ENCODE measurements at places on chromosomes 5 and 9.

- no peaks in the 10 kb centered on the region for H3K36me3 ChIP-seq
- H3K27me3 ChIP-seq, result no peaks in the 10 kb centered on the region
- no peaks in the 10 kb centered on the region for H3K4me1 ChIP-seq
- H3K4me3 ChIP-seq, result no peak overlapping the region
- H3K27ac ChIP-seq, result no peak overlapping the region
These were observed 83.8 kb upstream of the STC2 start for GRCh38 chr5:173411791-173412555.

DNA sequence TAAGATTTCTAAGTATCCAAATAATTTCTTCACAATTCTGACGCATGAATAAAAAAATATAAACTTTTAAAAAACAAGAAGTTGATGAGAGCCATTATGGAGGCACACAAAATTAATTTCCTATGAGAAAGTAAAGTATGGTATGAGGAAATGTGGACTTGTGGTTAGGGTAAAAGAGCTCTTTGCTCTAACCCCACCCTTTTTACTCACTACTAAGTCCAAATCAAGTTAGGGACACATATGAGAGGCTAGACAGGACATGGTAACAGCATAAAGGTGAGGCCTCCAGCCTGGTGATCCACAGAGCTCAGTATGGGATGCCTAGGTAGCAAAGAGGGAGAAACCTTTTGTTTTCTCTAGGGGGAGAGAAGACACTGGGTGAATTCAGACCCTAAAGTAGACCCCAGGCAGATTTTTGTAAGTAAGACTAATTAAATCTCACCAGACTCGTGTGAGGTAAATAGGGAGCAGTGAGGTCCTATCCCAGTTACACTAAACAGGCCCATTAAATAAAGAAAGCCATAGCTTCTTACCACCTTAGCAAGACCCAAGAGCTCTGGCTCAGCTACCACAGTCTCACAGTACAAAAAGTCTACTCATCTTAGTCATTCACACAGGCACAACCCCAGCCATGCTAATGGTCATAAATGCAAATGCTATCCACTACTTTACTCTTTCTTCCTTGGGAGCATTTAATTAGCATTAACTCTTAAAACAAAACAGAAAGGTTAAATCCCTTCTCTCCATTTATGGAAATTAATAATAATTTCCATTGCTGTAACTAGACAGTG, 42.6 kb downstream of the MLLT3 start:
- no peaks in the 10 kb centered on the region for H3K36me3 ChIP-seq
- no peaks in the 10 kb centered on the region for H3K27me3 ChIP-seq
- DNase-seq, result no peak
- H3K27ac ChIP-seq, result no peak overlapping the region
- H3K4me3 ChIP-seq, result no peak overlapping the region

- no peak for DNase-seq
- H3K27ac ChIP-seq, result no peak overlapping the region
- H3K27me3 ChIP-seq, result no peaks in the 10 kb centered on the region
- H3K4me1 ChIP-seq, result no peaks in the 10 kb centered on the region
These were observed 375.7 kb upstream of the CDH10 start for GRCh38 chr5:25020454-25020853.

GRCh38 chr9:111529787-111530186, 4.8 kb downstream of the ZNF483 start:
- DNase-seq, result no peak
- H3K36me3 ChIP-seq, result no peaks in the 10 kb centered on the region
- peaks cover 14% of the 10 kb centered on the region for H3K4me1 ChIP-seq
- no peak overlapping the region for H3K4me3 ChIP-seq

DNA sequence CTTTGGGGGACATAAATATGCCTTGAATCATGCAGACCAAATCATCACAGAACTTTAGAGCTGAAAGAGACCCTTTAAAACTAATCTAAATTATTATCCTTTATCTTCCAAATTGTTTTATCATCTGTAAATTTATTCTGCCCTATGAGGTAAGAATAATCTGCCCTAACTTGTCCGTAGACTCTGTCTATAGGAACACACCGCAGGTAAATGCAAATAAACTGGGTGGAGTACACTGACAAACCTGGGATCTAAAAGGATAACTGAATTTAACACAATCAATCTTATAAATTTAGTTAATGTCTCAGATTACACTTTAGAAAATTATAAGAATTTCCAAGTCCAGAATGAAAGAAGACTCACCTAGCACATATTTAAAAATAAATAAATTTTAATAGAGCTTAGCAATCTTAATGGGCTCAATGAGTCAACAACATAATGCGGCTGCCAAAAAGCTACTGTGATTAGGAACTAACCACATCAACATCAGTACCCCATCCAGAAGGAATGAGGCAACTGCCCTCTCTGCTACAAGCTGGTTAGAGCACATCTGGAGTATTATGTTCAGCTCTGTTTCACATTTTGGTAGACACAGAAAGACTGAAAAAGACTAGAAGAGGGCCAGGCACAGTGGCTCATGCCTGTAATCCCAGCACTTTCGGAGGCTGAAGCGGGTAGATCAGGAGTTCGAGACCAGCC, 5.6 kb downstream of the MEGF9 start:
- no peak overlapping the region for H3K4me3 ChIP-seq
- no peak for DNase-seq
- H3K27ac ChIP-seq, result no peak overlapping the region
- H3K27me3 ChIP-seq, result no peaks in the 10 kb centered on the region

DNA sequence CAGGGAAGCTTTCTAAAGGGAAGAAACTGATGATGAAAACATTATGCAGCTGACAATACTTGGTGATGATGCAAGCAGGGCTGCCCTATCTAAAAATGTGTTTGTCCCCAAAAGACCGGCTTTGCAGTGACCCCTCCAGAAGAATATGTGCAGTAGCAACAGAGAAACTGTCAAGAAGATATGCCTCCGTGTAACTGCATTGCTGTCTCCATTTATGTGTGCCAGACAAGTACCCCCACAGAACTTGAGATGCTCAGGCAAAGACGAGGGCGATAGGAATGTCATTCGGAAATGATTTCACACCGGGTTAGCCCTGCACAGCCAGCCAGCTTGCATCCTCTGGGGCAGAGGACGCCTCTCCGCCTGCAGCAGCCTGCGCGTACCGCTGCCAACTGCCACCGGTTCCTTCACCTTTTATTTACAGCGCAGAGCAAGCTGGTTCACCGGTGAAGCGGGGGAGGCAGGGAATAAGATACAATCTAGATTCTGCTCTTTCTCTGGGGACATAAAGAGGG, 2.0 kb downstream of the GABBR2 start:
- H3K4me1 ChIP-seq, result no peaks in the 10 kb centered on the region
- H3K27ac ChIP-seq, result no peak overlapping the region
- no peaks in the 10 kb centered on the region for H3K36me3 ChIP-seq
- DNase-seq, result no peak

DNA sequence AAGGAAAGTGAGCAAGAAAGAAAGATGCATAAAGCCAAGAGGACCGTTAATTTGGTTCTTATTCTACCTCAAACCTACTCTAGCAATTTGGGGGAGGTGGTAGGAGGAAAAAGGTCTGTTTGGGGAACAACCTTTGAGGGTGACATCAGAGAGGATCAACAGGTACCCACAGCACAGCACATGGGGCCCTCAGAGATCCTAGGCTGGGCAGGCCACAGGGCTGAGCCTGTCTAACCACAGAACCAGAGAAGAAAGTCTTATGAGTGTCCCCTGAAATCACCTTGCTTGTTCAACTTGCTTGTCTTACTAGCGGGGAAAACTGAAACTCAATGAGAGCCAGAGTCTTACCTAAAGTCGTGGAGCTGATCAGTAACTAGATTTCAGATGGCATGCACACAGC, 385.2 kb downstream of the SPOCK1 start:
- no peaks in the 10 kb centered on the region for H3K36me3 ChIP-seq
- H3K4me3 ChIP-seq, result no peak overlapping the region
- H3K4me1 ChIP-seq, result no peaks in the 10 kb centered on the region
- no peak overlapping the region for H3K27ac ChIP-seq

DNA sequence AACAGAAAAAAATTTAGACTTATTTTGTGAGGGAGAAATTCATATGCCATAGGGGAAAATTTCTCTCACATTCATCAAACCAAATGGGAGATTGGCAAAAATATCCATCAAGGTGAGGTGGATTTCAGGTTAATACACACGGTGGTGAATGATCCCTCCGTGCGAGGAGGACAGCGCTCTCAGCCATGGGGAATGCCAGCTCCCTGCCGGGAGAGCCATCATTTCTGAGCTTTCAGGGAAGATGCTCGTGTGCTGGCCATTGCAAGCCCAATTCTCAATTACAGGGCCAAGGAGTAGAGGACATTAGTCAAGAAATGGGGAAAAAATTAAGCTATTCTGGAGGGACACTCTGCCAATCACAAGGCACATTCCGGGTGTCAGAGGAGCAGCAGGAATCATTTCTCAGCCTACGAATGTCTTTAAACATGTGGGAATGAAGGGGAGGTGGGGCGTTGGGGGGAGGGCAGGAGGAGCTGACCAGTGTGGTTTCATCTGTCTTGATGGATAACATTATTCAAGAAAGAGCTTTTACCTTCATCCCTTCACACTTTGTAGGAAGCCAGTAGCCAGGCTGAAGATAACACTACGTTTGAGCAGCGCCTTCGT, 165.5 kb downstream of the DAB2IP start:
- no peak overlapping the region for H3K4me3 ChIP-seq
- no peaks in the 10 kb centered on the region for H3K27me3 ChIP-seq
- DNase-seq, result no peak

DNA sequence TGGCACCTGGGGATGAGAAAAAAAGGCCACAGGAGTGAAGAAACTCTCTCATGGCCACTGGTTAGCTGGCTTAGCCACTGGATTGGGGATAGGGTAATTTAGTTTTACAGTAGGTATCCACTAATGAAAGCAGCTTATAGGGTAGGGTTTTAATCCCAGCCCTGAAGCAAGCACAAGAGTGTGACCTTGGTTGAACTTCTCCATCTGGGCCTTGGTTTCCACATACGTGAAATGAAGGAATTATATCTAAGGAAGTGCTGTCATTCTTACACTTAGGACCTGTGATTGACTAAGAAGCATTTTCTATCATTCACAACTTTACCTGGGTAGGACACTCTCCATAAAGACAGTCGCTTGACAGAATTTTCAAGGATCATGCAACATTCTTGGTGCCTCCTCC, 49.6 kb downstream of the FAT2 start:
- H3K4me1 ChIP-seq, result no peaks in the 10 kb centered on the region
- H3K4me3 ChIP-seq, result no peak overlapping the region
- no peak for DNase-seq
- no peak overlapping the region for H3K27ac ChIP-seq
- H3K27me3 ChIP-seq, result no peaks in the 10 kb centered on the region

GRCh38 chr9:79665369-79665768, 93.6 kb downstream of the TLE4 start:
- H3K4me3 ChIP-seq, result no peak overlapping the region
- no peaks in the 10 kb centered on the region for H3K27me3 ChIP-seq
- no peak overlapping the region for H3K27ac ChIP-seq
- peaks cover 6% of the 10 kb centered on the region for H3K4me1 ChIP-seq

- no peak overlapping the region for H3K27ac ChIP-seq
- H3K4me3 ChIP-seq, result no peak overlapping the region
- no peak for DNase-seq
- H3K27me3 ChIP-seq, result no peaks in the 10 kb centered on the region
- no peaks in the 10 kb centered on the region for H3K4me1 ChIP-seq
- H3K36me3 ChIP-seq, result no peaks in the 10 kb centered on the region
These were observed 265.4 kb upstream of the KLF9 start for GRCh38 chr9:70679845-70680244.

GRCh38 chr5:75089662-75090061, 37.3 kb upstream of the GCNT4 start:
- H3K4me1 ChIP-seq, result no peaks in the 10 kb centered on the region
- no peak overlapping the region for H3K27ac ChIP-seq
- DNase-seq, result no peak
- no peak overlapping the region for H3K4me3 ChIP-seq

DNA sequence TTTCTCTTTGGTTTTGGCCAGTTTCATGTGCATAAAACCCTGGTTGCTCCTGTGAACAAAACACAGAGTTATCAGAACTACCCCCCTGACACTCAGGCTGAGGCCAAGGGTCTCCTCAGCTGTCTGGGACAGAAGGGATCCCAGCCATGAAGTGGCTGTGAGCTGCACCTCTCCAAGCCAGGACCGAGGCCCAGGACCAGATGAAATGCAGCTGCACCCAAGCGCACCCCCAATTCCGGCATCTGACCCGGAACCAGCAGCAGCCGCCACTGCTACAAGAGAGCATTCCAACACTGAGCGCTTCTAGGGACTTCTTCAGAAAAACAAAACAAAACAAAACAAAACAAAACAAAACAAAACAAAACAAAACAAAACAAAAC, 16.0 kb upstream of the SLC25A51 start:
- H3K36me3 ChIP-seq, result no peaks in the 10 kb centered on the region
- H3K4me1 ChIP-seq, result peaks cover 13% of the 10 kb centered on the region
- no peak overlapping the region for H3K4me3 ChIP-seq
- H3K27me3 ChIP-seq, result no peaks in the 10 kb centered on the region
- DNase-seq, result no peak

DNA sequence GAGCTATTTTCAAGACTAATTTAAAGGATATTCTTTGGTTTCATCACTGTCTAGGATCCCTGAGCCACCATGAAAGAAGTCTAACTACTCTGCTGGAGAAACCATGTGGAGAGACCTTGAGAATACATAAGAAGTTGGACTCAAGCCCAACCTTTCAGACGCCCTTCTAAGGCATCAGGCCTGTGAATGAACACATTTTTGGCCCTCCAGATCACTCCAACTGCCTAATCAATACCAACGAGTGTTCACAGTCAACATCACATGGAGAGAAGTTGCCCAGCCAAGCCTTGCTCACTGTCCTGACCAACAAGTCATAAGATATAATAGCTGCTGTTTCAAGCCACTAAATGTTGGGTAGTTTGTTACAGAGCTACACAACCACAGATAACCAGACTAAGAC, 100.7 kb downstream of the EPB41L4A start:
- H3K27ac ChIP-seq, result no peak overlapping the region
- no peak for DNase-seq
- H3K27me3 ChIP-seq, result no peaks in the 10 kb centered on the region
- no peaks in the 10 kb centered on the region for H3K4me1 ChIP-seq
- no peak overlapping the region for H3K4me3 ChIP-seq

GRCh38 chr9:130990306-130990977, 18.5 kb upstream of the LAMC3 start:
- H3K4me3 ChIP-seq, result no peak overlapping the region
- H3K36me3 ChIP-seq, result no peaks in the 10 kb centered on the region
- no peaks in the 10 kb centered on the region for H3K27me3 ChIP-seq
- no peak overlapping the region for H3K27ac ChIP-seq

GRCh38 chr9:115117999-115118878, at the start of gene TNC:
TNC (minus strand) TSS chr9:115118157; CDS start chr9:115091018, 27,139 bp downstream.
- no peaks in the 10 kb centered on the region for H3K4me1 ChIP-seq
- no peak for DNase-seq
- no peak within 1 kb of the TSS for H3K27ac ChIP-seq
- peaks cover 17% of the 10 kb centered on the region for H3K27me3 ChIP-seq
- H3K4me3 ChIP-seq, result no peak within 1 kb of the TSS

- H3K27ac ChIP-seq, result no peak overlapping the region
- no peak overlapping the region for H3K4me3 ChIP-seq
- H3K4me1 ChIP-seq, result peaks cover 8% of the 10 kb centered on the region
- H3K27me3 ChIP-seq, result no peaks in the 10 kb centered on the region
- no peak for DNase-seq
These were observed 69.2 kb upstream of the PLPP1 start for GRCh38 chr5:55603922-55604321.
